Stimulated activated CD8-positive, alpha-beta memory T cell treated with anti-CD3 and anti-CD28 coated beads, Interleukin-7, amount 100 ng/mL, for 4 hours (primary cell): ENCODE measurements at places on chromosomes 4 and X.

GRCh38 chrX:53085661-53086229 lies 3.6 kb downstream of the TSPYL2 start:
- no peak for DNase-seq

- DNase-seq, result no peak
Measured at GRCh38 chr4:168409089-168409801, 71.0 kb downstream of the DDX60L start.

GRCh38 chr4:154354883-154355282 lies 136.7 kb downstream of the DCHS2 start:
- no peak for DNase-seq

DNA sequence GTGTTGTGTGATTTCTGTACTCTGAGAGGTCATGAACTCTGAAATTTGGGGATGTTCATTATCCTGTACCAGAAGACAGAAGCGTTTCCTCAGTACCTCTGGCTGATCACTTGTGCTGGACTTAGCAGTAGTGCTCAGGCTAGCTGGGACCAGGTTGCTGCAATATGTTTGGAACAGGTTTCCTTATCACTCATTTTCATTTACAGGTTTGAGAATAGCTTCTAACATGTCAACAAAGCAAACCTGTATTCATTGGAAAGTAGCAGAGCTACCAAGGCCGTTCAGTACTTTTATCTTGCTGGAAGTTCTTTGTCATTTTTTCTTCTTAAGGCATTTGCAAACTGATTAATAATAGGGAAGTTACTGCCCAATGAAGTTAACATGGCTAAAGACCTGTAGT lies 242.9 kb upstream of the ANKRD50 start:
- DNase-seq, result no peak

DNA sequence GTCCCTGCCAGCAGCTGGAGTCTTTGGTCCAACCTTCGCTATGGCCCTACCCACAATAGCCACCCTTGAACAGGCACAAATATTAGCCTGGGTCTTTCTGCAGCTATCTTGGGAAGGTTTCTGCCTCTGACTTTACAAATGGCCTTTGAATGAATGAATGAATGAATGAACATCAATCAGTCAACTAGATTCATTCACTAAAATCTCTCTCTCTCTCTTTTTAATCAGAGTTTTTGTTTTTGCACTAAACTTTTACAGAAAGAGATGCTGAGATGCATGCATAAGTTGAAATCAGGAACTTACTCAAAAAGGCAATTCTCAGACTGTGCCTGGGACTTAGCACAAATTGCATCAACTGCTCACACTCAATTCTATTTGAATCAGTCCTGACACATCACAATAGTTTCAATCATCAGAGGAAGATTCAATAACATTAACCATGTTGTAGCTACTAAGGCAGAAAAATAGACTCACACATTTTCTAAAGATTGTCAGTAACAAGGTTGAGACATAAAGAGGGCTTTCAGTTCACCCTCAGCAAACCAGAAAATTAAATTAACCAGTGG lies 55.0 kb downstream of the ANXA3 start:
- DNase-seq, result no peak
